ENCODE measurements at places on chromosomes 7 and 10.

DNA sequence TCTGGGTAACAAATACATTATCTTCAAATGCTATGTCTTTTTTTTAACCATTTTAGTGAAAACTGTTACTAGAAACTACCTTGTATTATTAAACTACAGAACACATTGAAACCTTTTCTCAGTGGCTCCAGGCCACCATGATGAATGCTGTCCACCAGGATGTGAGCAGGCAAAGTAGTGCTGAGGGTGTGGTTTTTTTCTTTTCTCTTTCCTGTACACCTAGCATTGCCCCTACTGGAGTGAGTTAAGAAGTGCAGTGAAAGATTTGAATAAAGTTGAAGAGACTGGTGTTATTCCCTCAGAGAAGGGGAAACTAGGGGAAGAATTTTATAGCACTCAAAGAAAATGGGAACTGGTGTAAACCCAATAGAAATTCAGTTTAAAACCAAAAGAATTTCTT lies 120.0 kb upstream of the SAMD8 start:
- no peak for DNase-seq

- DNase-seq, result no peak
These were observed 278.3 kb downstream of the MAD1L1 start for GRCh38 chr7:1954366-1955004.

DNA sequence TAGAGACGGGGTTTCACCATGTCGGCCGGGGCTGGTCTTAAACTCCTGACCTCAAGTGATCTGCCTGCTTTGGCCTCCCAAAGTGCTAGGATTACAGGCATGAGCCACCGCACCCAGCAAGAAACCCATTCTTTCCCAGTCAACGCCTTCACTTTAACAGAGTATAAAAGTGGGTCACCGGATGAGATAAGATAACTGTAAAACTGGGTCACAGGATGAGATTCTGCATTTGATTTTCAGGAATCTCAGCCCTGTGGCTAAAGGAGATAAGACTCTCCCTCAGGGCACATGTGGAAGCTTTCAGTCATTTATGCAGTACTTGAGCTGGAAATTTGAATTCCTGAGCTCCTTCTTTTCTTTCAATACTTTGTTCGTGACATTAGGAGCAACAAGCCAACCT lies 70.8 kb downstream of the LRRC17 start:
- peak; percentile 17 for DNase-seq

- no peak for DNase-seq
These were observed 234.7 kb downstream of the CAMK1D start for GRCh38 chr10:12583891-12584595.

DNA sequence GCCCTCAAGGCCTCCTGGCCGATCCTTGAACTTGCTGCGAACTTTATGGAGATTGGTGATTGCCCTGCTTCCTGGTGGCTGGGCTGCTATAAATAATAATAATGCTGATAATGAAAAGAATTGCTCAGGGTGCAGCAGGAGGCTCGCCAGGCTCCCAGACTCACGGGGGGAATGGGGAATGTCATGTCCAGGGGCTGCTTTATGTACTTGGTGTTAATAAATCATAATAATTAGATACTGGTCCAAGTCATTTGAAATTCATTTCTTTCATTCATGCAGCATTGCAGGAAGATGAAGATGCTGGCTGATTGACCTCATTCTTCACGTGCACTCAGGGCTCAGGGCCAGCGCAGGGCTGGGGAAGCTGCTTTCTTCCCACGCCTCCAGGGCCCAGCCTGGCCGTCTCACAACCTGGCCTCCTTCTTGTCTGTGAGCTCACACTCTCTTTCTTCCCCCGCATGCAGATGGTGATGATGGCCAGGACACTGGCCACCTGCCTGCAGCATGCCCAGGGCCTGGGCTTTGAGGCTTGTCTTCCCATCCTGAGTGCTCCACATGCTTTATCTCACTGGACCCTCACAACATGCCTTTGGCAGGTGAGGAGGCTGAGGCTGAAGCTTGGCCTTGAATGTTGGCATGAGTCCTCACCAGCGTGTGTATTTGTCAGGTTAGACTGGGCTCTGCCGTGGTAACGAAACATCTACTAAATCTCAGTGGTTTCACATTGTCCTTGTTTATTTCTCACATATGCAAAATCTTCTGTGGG lies 138.4 kb upstream of the TNS3 start:
- no peak for DNase-seq

Measured in fibroblast of skin of scalp (primary cell).